SHP77 treated with DMSO at 0.1 percent for 48 hours (cell line): ENCODE measurements at places on chromosomes 11 and 22.

DNA sequence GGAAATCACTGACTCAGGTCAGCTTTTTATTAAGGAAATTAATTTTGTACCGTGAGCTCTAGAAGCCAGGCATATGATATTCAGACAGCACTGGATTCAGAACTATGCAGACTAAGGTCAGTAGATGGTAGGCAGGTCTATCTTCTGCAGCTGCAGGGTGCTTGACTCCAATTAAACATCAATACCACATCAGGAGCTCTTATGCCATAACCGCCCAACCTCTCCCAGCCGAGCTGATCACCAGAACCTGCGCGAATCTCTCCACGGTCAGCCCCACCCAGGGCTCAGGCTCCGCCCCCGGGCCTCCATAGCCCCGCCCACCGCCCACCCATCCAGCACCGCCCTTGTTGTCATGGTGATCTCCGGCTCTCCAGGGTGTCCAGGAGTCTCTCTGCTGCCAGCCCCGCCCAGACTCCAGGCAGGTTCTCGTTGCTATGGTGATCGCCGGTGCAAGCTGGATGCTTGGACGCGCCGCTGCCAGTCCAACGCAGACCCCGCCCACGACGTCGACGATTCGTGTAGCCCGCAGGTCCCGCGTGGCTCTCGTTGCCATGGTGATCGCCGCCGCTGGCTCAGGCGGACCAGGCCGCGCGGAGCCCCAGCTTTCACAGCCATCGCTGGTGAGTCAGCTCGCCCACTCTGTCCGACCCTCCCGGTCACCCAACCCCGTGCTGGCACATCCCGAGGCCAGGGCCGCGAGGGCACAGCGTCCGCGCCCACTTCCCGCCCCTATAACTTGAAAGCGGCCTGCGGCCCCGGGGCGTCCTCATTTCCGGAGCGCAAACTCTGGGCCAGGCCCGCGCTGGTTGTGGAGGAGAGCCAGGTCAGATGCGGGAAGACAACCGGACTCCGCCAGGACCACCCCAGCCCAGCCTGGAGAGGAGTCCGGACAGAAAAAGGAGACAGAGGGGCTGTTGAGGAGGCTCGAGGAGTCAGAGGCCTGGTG, at the start of gene RAB36:
Gene RAB36, plus strand, starts transcription at position 546 of the 946 bp plus-strand sequence. CDS start 1,140 bp downstream, outside the sequence.
- DNase-seq: peak; percentile 93

DNA sequence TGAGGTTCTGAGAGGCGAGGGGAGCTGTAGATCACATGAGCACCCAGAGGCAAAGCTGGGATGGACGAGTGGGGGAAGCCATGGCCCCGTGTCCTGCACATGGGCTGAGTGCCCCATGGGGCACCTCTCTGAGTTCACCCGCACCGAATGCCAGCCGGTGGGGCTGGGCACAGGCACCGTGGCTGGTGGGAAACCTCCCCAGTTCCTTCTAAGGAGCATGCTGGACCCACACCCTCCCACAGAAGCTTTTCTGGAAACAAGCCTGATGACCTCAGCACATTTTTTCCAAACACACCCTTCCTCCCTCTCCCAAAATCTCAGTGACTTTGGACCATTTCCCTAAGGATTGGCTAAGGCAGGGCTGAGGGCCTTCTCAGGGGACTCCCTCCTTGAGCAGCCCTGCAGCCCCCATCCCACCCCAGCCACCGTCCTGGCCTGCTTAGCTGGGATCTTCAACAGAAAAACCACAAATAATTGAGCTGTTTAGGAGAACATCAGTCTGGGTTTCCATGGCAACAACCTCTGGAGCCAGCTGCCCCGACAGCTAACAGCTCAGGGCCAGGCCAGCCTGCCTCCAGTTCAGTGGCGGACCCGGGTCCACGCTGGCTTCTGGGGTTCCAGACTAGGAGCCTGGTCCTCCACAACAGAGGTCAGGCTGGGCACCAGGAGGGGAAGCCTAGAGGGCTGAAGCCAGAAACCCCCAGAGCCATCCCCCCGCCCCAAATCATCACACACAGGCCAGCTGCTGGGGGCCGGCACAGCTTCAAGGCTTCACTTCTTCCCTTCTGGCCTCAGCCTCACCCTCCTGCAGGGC, 18.1 kb upstream of the LINC01488 start:
- no peak for DNase-seq

- no peak for DNase-seq
Observed at GRCh38 chr11:119091178-119091577, 6.5 kb downstream of the HMBS start.

GRCh38 chr11:9133956-9134355, 42.6 kb upstream of the SCUBE2 start:
- no peak for DNase-seq

DNA sequence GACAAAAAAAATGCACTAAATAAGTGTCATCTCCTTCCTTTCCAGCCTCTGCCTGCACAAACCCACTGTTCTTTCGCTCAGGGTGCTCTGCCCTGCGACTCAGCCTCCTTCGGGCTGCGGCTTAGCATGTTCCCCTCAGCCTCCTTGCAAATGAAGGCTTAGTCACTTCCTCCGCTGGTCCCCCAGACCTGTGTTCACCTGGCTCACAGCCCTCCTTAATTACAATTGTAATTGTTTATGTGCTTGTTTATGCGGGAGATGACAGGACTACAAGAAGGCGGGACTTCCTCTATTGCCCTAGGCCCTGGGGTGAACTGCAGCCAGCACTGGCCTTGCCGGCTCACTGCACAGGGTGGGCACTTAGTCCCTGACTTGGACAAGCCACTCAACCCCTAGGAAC, 303.6 kb downstream of the KIRREL3 start:
- DNase-seq: no peak

GRCh38 chr22:35688913-35689675, 28.6 kb upstream of the APOL5 start:
- no peak for DNase-seq

- DNase-seq: no peak
Observed at GRCh38 chr11:16358726-16359125, 2.4 kb upstream of the SOX6 start.

- DNase-seq: no peak
Observed at GRCh38 chr11:117210620-117211019, 11.4 kb downstream of the TAGLN start.

DNA sequence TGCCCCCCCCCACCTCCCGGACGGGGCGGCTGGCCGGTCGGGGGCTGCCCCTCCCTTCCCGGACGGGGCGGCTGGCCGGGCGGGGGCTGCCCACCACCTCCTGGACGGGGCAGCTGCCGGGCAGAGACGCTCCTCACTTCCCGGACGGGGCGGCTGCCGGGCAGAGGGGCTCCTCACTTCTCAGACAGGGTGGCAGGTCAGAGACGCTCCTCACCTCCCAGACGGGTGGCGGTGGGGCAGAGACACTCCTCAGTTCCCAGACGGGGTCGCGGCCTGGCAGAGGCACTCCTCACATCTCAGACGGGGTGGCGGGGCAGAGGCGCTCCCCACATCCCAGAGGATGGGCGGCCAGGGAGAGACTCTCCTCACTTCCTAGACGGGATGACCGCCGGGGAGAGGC, 24.0 kb downstream of the RNF185 start:
- no peak for DNase-seq

DNA sequence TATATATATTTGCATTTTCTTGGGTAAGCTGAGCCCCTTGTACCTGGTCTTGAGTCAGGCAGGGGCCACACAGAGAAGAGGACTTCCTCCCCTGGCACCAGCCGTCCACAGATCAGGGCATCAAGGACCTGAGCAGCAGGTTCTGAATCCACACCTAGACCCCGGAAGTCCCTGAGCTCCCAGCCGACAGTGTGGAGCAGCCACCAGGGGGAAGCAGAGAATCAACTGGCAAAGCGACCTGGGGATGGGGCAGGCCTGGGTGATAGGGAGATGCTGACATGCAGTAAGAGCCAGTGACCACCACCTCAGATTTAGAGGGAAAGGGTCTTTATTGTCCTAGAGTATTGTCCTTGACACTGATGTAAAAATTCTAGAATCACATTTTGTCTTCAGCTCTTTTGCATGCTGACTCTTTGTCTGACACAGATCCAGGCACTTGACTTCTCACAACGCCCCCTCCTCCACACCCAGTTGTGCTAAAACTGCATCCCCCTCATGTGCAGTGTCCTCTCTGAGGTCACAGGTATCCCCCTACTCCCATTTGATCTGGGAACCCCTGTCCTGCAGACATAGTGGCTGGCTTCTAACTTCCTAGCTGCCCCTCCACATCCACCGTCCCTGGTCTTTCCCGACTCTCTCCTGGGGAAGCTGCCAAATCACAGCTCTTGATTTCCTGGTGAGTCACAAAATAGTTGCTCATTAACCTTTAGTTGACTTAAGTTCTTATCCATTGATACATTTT, 109.3 kb downstream of the GGTLC2 start:
- no peak for DNase-seq

DNA sequence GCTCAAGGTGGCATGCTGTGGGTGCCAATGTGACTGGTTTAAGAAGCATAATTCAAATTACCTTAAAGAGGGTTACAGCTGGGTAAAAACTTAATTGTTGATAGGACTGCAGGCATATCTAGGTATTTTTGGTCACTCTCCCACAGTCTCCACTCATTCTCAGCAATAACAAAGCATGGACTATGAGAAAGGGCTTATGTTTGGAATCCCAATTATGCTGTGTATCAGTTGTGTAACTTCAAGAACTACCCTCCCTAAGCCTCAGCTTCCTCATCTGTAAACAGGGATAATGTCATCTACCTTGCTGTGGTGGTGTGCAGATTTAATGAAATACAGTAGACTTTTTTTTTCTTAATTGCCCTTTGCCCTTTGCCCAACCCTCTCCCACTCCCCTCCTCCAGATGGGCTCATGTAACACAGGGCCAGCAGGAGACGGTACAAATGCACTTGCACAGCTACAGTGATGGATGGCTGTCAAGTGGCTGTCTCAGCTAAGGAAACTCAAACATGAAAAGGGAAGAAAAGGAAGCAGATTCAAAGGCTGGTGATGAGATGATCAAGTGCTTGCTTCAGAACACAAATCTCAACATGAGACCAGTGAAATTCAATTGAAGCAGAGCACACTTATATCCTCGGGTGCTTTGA, 37.6 kb downstream of the MAP6 start:
- no peak for DNase-seq

DNA sequence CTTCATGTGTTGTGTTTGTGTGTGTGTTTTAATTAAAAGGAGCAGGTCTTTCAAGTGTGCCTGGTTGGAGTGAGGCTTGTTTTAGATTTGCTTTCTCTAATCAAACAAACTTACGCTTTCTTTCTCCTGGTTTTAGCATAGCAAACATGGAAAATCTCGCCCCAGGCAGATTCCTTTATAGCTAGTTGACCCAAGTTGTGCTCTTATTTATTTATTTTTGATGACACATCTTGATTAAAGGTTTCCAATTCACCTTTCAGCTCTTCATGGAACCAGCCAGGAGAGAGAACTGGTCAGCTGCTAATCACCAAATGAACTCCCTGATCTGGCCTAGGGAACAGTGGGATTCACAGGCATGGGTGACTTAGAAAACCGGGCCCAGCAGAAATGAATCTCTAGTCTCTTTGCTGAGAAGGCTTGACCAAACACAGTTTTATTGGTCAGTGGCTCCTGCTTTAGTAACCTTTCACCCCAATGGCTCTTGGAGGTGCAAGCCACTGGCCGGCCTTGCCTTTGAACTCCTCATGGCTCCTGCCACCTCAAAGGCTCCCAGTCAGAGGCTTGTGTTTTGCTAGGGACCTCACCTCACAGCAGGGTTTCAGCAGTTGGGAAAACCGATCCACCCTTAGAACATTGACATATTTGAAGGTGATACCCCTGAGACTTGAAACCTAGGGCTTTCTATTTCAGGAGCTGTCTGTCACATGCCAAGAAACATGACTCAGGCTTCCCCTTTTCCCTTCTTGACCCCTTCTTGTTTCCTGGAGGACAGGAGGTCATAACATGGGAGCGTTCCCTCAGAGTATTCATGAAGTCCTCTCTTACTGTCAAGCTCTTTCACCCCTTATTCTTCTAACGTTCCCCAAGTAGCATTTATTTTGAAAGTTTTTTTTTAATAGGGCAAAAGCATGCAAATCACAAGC, 48.8 kb downstream of the EXT2 start:
- no peak for DNase-seq

DNA sequence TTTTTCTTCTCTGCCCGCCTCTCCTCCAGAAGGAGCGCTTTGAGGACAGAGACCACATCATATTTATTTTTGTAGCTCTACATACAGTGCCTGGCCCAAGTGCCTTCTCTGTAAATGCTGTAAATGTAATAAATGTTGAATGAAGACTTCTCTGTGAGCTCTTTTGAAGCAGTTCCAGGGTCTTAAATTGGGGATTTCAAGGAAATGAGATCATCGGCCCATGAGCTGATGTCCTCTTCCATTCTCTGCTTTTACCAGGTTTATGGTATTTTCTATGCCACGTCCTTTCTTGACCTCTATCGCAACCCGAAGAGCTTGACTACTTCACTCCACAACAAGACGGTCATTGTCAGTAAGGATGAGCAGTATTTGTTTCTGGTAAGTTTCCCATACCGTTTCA, 165.7 kb upstream of the SORL1-AS1 start:
- DNase-seq: no peak

DNA sequence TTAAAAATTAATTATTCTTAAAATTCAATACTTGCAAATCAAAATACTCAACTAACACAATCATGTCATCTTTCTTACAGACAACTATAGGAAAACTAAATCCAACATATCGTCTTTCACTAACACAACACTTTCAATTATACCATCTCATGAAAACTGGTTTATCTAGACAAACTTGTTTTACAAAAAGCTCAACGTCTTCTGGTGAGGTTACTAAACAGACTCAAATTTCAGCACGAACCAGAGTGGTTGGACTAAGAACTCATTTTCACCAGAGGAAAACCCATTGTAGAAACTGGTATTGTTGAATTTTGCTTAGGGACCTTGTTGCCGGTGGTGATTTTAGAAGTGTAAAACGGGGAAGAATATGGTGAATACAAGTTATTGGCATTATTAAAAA, 52.2 kb downstream of the NUP98 start:
- DNase-seq: no peak

DNA sequence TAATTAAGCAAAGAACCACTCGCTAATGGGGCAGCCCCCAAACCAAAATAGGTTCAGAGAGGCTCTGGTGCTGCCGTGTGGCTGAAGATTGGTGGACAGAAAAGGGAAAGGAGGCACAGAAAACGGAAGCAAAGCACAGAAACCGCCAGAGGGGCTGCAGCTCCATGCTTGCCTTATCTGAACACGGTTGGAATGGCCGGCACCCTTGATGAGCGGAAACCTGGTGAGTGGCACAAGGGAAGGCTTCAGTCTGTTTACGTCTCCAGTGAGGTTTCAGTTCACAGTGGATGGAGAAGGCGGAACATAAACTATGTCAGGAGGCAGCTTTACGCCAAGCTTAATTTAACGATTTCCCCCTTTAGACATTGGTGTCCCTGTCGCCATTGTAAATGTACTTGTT, 5.2 kb upstream of the PRR33 start:
- DNase-seq: no peak

DNA sequence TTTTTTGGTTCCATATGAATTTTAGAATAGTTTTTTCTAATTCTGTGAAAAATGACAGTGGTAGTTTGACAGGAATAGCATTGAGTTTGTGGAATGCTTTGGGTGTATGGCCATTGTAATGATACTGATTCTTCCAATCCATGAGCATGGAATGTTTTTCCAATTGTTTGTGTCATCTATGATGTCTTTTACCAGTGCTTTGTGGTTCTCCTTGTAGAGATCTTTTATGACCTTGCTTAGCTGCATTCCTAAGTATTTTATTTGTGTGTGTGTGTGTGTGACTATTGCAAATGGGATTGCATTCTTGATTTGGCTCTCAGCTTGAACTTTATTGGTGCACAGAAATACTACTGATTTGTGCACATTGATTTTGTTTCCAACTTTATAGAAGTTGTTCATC, 3.0 kb upstream of the CSF2RB start:
- no peak for DNase-seq
